ENCODE measurements at places on chromosomes 4 and X.

GRCh38 chr4:76830964-76831703 lies 66.8 kb downstream of the SOWAHB start:
- no peak for DNase-seq

DNA sequence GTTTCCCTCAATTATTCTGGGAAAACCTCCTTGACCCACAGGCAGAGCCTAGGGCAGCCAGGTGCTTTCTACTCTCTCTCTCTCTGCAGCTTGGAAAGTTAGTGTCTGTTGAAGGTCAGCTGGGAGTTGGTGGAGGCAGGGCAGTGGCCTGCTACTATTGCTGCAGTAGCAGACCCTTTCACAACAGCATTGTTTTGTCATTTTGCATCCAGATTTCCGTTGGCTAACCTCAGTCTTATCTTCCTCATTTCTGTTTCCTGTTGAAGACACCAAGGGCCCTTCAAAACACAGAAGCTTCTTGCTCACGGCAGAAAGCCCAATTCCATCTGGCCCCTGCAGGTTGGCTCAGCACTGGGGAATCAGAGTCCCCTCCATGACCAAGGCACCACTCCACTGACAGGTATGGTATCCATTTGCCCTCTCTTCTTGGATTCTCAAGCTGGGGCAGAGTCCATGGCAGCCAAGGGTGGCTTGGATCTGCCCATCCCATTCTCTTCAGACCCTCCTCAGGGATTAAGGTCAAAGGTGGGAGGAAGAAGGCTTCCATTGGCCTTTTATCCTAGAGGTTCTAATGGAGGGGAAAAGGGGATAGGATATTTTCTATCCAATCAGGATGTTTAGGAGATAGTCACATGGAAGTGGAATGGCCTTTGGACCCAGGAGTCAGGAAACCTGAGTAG lies 24.6 kb downstream of the VSIG4 start:
- no peak for DNase-seq

- DNase-seq, result no peak
Measured at GRCh38 chrX:40465735-40466551, 114.8 kb upstream of the ATP6AP2 start.

DNA sequence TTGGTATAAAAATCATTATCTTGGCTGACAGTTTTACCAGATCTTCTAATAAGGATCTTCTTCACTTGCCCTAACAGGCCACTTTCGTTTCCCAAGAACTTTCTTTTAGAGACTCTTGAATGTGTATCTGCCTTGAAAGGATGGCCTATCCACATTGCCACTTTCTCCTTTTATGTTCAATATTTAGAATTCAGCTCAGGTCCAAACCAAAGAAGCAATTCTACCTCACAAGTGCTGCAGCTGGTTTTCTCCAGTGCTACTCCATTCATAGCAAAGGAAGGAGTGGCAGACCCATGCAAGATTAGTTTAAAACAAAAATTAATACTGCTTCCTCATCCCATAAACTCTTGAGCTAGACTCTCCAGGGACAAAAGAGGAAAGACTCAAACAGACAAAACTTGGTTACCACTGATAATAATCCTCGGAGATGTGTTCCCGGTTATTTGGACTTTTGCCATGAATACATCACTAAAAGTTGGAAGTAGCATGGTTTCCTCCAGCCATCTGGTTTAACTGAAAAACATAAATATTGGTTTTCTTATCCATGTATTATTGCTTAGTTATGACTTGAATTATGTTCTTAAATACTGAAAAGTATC lies 401.8 kb downstream of the PABPC4L start:
- DNase-seq, result no peak

DNA sequence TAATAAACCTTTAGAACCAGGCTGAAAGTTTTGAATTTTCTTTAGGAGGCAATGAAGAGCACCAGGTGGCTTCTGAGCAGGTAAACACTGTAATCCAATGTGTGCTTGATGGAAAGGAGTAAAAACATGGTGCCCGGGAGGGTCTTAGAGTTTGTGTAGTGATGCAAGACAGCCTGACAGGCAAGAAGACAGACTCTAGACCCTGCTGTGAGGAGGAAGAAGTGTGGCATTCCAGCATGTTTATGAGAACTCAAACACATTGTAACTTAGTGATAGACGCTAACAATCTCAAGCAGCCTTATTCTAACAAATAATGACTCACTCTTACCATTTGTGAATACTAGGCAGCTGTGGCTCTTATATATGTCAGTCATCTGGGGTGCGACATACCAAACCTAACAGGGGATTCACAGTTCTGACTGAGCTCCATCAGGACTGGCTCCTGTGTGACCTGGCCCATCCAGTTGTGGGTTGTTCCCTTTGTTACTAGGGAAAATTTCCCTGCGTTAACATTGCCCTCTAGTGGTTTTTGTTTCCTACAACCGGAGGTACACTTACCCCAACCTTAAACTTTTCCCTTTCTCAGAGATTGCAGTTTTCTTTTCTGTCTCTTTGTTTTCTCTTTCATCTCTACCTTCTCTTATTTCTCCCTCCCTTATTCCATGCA lies 53.8 kb downstream of the VSIG4 start:
- DNase-seq, result peak; percentile 20

DNA sequence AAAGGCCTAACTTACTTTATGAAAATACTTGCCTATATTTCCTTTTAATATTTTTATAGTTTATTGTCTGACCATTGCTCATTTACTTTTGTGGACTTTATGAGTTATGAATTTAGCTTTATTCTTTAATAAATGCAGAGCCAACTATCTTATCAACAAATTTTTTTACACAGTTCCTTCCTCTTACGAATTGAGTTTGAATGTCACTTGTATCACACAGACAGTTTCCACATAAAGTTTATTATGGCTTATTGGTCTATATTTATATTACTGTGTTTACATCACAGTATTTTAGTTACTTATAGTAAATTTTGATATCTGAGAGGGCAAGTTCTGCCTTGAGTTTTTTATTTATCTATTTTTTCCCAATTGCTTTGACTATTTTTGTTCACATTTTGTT lies 450.6 kb downstream of the C4orf33 start:
- no peak for DNase-seq
